ENCODE measurements at places on chromosomes 3 and 15.

GRCh38 chr3:134380249-134380648 lies 6.0 kb upstream of the AMOTL2 start:
- no peak for DNase-seq

GRCh38 chr3:173128633-173129032 lies 12.4 kb downstream of the SPATA16 start:
- no peak for DNase-seq

- no peak for DNase-seq
Measured at GRCh38 chr15:86892774-86893449, 813.2 kb downstream of the AGBL1 start.

- no peak for DNase-seq
Measured at GRCh38 chr15:100297812-100298211, 44.0 kb downstream of the ADAMTS17 start.

DNA sequence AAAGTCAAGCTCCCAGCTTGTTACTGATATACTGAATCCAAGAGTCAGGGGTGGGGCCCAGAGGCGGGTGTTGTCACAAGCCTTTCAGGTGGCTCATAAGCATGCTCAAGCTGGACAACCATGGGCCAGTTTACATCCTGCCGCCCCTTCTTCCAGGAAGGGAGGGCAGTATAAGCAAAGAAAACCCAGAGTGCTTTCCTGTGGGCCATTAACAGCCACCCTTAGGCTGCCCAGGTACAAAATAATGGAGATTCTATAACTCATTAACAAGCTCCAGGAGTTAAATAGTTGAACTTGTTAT lies 183.2 kb downstream of the NTRK3 start:
- DNase-seq, result no peak

- DNase-seq, result no peak
Measured at GRCh38 chr15:91625506-91625905, 228.0 kb upstream of the SLCO3A1 start.

- no peak for DNase-seq
Measured at GRCh38 chr3:140505876-140506275, 172.0 kb upstream of the TRIM42 start.

GRCh38 chr15:44735482-44736180 lies 697 bp upstream of the TRIM69 start:
- no peak for DNase-seq

GRCh38 chr3:101244212-101244575 lies 76.2 kb downstream of the IMPG2 start:
- no peak for DNase-seq

GRCh38 chr15:56047354-56047753 lies 53.9 kb upstream of the NEDD4 start:
- no peak for DNase-seq

All from stimulated activated CD4-positive, alpha-beta T cell treated with anti-CD3 and anti-CD28 coated beads, TNF-alpha, amount 100 ng/mL, for 4 hours (primary cell).